ENCODE measurements at places on chromosomes 12 and 14.
A peak's percentile ranks its signal among the peaks of the same experiment; 100 is the strongest.

GRCh38 chr12:48862760-48863159 is 2.9 kb downstream of the RND1 start:
- no peak for DNase-seq

- no peak for DNase-seq
Observed at GRCh38 chr14:33039311-33039710, 100.6 kb downstream of the NPAS3 start.

- no peak for DNase-seq
Observed at GRCh38 chr14:94008234-94008633, 11.1 kb downstream of the CCDC197 start.

DNA sequence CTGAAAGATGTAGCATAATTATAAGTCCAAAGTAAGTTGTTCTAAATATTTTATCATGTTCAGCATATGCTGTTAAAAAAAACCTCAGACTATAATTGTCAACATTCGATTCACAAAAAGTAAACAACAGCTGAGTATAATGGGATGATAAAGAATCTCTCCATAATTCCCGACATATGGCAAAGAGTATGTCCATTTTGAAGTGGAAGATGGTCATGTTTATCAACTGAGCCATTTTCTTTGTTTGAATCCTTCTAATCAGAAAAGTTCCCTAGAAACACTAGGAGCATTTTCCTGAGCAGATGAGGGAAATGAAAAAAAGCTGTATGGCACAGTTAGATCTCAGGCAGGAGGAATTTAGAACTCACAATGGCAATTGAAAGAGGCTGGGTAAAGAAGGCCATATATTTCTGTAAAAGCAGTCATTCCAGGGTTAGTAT is 192.1 kb upstream of the AMIGO2 start:
- peak; percentile 45 for DNase-seq

GRCh38 chr12:79329933-79330332 is 360.8 kb downstream of the PAWR start:
- no peak for DNase-seq

- no peak for DNase-seq
Observed at GRCh38 chr14:81521356-81521755, 12.3 kb downstream of the SEL1L start.

- no peak for DNase-seq
Observed at GRCh38 chr12:52612431-52613383, 5.7 kb downstream of the KRT73 start.

GRCh38 chr12:57454566-57455373 is at the start of gene INHBE:
TSS of gene INHBE (plus strand) at chr12:57455307. CDS start at chr12:57455537, 230 bp downstream.
- peak; percentile 97 for DNase-seq

DNA sequence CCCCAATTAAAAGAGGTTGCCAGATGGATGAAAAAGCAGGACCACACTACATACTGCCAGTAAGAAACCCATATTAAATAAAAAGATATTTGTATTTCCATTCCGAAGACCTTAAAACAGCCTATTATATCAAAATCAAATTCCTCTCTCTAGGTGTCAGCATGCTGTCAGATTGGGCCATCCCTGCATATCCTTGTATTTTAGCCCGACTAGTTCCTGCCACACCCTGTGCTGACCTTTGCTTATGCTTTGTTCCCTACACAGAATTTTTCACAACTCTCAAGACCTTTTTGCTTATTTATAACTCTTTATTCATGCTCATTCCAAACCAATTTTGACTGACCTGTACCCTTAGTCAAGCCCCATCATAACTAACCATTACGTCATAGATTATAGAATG is 12.8 kb downstream of the GSKIP start:
- DNase-seq = no peak

- no peak for DNase-seq
Observed at GRCh38 chr14:101711041-101711856, 50.3 kb upstream of the PPP2R5C start.

DNA sequence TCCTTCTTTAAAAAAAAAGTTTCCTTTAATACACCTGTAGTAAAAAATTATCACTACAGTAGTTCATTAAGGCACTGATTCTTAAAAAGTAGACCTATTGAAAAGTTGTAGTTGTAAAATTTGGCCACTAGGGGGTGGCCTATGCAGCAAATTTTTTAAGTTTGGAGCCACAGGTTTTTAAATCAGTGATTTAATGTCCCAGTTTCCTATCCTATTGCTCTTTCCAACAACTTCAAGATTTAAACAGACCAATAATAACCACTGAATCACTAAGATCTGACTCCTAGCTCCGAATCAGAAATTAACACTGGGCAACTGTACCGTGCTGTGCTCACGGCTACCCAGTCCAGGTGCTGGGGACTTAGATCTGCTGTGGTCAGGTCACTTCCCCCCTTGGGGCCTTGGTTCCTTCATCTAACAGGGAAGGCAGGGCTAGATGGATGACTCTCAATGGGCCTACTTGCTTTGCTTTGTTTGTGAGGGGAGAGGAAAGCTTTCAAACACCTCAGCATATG is 279.3 kb downstream of the MED13L start:
- peak; percentile 60 for DNase-seq

- peak; percentile 74 for DNase-seq
Observed at GRCh38 chr14:78005325-78005724, 164.8 kb upstream of the NRXN3 start.

- DNase-seq = peak; percentile 37
Observed at GRCh38 chr12:41510470-41510869, 322.4 kb downstream of the PDZRN4 start.

DNA sequence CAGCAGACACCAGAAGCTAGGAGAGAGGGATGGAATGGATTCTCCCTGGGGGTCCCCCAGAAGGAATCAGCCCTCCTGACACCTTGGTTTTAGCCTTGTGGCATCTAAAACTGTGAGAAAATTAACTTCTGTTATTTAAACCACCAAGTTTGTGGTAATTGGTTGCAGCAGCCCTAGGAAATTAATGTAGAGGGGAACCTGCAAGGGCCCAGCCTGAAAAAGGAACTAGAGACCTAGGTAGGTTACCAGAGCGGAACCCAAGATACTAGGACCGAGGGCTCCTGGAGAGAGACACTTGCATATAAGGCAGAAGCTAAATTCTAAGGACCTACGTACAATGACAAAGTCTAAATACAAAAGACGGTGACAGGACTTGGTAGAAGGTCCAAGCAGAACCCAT is 8.1 kb upstream of the DENND5B start:
- DNase-seq = no peak

- no peak for DNase-seq
Observed at GRCh38 chr12:93568091-93568490, 4.4 kb upstream of the SOCS2 start.

GRCh38 chr12:113996026-113996425 is 29.9 kb upstream of the RBM19 start:
- no peak for DNase-seq

DNA sequence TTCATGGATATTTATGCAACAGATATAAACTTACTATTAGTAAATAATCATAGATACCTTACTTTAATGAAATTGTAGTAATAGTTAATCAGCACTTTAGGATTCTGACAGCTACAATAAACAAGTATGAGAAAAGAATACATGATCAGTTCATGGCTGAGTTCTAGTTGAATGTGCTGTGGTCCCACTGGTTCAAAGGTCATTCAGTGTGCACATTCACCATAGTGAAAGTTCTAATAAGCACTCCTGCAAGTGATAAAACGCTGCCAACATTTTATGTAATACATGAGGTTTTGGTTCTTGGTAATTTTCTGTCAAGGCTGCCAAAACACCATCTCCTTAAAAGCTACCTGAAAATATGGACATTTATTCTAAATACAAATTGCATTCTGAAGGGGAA is 92.6 kb downstream of the NUMB start:
- no peak for DNase-seq

DNA sequence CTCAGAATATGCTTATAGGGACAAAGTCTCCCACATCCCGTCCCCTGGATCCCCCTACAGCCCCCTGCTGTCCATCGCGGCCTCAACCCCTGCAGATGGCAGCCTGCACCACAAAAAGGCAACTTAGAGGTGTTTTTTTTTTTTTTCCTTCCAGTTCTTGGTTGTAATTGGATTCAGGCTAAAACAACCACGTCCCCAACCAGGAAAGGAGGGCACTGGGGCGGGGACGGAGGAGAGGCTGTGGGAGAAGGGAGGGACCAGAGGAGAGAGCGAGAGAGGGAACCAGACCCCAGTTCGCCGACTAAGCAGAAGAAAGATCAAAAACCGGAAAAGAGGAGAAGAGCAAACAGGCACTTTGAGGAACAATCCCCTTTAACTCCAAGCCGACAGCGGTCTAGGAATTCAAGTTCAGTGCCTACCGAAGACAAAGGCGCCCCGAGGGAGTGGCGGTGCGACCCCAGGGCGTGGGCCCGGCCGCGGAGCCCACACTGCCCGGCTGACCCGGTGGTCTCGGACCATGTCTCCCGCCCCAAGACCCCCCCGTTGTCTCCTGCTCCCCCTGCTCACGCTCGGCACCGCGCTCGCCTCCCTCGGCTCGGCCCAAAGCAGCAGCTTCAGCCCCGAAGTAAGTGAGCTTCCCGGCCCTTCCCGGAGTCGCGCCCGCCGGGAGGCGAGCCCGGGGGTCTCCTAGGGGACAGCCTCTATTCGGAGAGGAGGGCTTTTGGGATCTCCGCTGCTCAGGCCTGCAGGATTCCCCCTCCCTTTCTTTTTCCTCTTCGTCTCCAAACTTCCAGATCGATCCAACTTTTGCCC is at the start of gene MMP14:
MMP14 (plus strand) TSS at position 285 of the 813 bp plus-strand sequence; CDS start at position 518, 233 bp downstream.
- DNase-seq = no peak

GRCh38 chr14:104714681-104715080 is 9.3 kb upstream of the ADSS1 start:
- no peak for DNase-seq

- DNase-seq = no peak
Observed at GRCh38 chr12:113228394-113229028, 7.2 kb downstream of the TPCN1 start.

DNA sequence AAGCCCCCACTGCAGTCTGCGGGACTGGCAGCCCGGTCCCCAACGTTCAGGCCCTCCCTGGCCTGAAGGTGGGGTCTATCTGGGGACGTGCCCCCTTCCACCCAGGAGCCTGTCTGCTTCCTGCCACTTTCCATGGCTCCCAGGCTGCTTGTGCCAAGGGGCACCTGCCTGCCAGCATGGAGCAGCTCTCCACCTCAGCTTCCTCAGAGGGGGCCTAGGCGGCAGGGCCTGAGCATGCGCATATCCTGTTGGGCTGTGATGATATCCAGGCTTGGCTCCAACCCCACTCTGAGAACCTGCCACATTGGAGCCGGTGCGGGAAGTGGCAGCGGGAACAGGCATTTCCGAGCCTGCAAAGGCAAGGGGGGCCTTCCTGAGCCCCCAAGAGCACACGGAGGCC is 57.4 kb downstream of the FUT8 start:
- DNase-seq = no peak

- DNase-seq = no peak
Observed at GRCh38 chr14:81401420-81402122, 1.4 kb upstream of the STON2 start.

- DNase-seq = peak; percentile 24
Observed at GRCh38 chr12:108820707-108821406, 36.5 kb downstream of the SSH1 start.

DNA sequence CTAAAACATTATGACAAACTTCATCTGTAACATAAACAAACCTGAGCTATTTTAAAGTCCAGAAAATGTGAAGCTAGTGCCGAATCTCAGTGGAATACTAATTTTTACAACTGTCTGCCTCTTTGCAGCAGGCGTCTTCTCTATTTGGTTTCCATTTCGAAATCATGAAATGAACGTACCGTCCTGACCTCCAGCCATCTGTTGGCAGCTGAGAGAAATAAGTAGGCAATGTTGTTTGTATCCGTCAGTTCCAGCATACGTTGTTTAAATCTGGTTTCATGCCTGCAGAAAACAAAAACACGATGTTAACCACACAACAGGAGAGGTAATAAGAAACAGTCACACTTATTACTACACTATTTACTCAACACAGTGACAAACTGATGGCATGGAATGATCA is 54.3 kb upstream of the KCNJ8 start:
- DNase-seq = peak; percentile 20

GRCh38 chr14:79543967-79544697 is 667.2 kb downstream of the DIO2 start:
- DNase-seq = peak; percentile 95

DNA sequence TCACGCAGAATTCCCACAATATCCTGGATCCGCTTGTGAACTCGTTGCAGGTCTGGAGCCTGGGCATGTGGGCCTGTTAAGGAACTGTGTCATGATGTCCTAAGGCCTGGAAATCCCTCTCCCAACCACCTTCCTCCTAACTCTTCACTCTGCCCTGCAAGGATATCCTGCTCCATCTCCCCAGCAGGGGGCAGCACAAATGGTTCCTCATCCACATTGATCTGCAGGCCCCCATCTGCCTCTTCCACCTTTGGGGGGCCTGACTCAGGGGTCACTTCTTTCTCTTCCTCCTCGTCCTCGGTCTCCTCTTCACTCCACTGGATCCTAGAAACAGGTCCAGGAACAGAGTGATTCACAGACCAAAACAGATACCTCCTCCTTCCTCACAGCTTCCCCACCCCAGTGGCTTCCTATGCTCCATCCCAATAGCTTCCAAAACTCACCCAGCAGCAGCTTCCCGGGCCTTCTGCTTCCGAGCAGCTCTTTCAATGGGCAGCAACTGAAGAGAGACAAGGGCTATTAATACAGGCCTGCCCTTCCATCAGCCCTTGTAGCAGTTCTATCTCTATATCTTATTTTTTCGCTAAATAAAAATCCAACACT is 4.5 kb downstream of the NOP2 start:
- peak; percentile 54 for DNase-seq

- no peak for DNase-seq
Observed at GRCh38 chr12:106634206-106634605, 51.4 kb downstream of the RFX4 start.

- peak; percentile 67 for DNase-seq
Observed at GRCh38 chr12:66716522-66716921, 37.6 kb upstream of the GRIP1 start.

- DNase-seq = no peak
Observed at GRCh38 chr12:132079695-132080094, 64.4 kb downstream of the DDX51 start.

DNA sequence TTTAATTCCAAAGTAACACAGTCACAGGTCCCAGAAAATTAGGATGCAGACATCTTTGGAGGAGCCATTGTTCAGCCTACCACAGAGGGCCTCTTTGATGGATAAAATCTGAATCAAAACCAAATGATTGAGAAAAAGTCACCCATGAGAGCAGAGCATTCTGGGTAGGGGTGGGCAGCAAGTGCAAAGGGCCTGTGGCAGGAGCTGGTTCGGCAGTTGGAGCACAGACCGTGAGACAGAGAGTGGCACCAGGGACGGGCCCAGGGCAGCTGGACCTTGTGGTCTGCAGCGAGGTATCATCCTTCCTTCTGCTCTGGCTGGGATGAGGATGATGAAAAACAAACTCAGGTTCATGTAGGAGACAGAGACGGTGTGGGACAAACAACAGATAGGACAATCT is 18.0 kb downstream of the UBC start:
- DNase-seq = no peak

DNA sequence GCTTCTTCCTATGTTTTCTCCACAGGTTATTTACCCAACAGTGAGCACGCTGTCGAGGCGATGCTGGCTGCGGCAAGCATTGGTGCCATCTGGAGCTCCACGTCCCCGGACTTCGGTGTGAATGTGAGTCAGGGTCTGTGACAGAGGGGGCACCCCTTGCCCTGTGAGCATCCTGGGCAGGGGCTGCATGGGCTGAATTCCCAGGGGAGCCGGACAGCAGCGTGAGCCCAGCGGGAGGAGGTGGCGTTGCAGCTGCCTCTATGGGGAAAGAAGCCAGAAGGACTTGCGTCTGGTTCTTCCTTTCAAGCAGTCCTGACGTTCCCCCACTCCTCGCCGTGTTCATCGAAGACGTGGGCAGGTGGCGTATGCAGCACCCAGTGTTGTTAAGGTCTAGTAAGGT is 26.2 kb downstream of the AACS start:
- no peak for DNase-seq

GRCh38 chr14:74846968-74847665 is 28.8 kb downstream of the PROX2 start:
- no peak for DNase-seq

- no peak for DNase-seq
Observed at GRCh38 chr12:66963901-66964300, 285.0 kb upstream of the GRIP1 start.
